ENCODE measurements at places on chromosomes 1 and 21. TPM values are rescaled to one million over a fixed set of nuclear protein-coding genes. Genes with fewer than 3 reads are reported as not detected.

The ANKRD34A gene
- total RNA-seq = 2.4 TPM

The YBX1 gene
- 733 TPM for total RNA-seq

The DNAH14 gene
- total RNA-seq = not detected

The RHCE gene
- not detected for total RNA-seq

- DNase-seq = no peak
Observed at GRCh38 chr1:203028784-203029553, 2.7 kb downstream of the PPFIA4 start.

- no peak for DNase-seq
Observed at GRCh38 chr1:150022357-150022756, 11.8 kb upstream of the OTUD7B start.

DNA sequence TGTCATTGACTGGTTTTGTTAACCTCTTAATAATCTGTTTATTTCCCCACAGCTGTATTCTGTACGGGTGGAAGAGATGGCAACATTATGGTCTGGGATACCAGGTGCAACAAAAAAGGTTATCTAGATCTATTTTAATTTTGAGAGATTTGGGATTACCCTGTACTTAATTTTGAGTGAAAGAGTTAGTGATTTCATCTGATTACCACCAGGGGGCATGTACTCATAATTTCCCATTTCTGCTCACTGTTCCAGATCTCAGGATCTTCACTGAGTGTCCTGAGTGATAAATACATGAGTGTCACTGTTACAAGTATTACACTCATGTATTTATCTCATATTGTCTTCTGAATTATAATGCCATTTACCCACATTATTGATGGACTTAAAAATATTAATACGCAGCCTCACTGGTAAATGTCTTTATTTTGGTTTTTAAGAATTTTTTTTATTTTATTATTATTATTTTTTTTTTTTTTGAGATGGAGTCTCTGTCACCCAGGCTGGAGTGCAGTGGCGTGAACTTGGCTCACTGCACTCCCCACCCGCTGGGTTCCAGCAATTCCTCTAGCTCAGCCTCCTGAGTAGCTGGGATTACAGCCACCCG lies 27.4 kb downstream of the DTL start:
- no peak for DNase-seq
